AG04450 (cell line): ENCODE measurements at places on chromosomes 4 and X.

- DNase-seq = no peak
Observed at GRCh38 chrX:53324803-53325202, 43.4 kb upstream of the IQSEC2 start.

DNA sequence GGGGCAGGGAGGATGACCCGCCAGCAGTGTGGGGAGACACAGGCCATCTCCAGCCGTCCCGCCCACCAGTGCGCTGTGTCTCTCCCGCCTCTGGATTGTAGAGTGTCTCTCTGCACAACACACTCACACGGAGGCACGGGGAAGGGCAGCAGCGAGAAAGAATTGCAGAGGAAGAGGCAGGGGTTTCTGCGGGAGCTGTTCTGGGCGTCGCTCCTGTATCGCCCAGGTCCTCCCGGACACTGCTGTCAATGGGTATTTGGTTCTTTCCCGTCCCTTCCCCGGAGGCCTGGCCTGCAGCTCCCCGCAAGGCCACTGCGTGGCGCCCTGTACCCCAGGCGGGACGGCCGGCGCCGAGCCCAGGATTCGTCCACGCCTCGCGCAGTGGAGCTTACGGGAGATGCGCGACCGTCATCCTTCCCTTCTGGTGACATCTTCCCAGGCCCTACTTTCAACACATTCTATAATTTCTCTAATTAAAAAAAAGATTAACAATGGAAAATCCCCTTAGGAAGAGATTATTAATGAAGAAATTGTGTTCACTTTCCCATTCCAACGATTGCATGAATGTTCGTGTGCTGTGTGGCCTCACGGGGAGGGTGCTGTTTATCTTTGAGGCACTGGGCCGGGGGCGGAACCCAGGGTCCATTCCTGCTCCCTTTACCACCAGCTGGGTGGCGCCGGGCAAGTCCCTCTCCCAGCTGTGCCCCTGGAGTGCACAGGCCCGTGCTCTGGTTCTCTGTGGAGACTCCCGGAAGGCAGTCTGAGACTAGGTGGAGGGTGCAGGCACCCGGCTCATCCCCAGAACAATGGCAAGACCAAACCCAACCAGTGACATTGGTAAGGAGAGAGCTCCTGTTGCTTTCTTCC, 95.7 kb downstream of the CPZ start:
- no peak for DNase-seq

GRCh38 chr4:176335421-176335820, 15.7 kb downstream of the SPCS3 start:
- DNase-seq = peak; percentile 32

DNA sequence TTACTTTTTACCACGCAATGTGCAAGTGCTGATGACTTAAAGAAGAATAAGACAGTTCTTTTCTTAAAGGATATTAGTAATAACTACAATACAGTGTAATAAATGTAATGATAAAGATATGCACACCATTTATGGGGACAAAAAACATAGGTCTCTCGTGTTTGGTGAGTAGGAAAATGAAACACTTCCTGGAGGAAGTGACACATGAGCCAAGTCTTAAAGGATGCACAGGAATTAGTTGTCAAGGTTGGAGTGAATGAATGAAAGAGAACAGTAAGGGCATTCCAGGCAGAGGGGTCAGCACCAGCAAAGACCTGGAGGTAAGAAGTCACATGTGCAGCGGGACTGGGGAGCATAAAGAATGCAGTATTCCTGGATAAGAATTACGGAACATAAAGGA, 112.7 kb downstream of the SH3RF1 start:
- no peak for DNase-seq

- no peak for DNase-seq
Observed at GRCh38 chr4:101306764-101307615, 40.3 kb downstream of the PPP3CA start.

DNA sequence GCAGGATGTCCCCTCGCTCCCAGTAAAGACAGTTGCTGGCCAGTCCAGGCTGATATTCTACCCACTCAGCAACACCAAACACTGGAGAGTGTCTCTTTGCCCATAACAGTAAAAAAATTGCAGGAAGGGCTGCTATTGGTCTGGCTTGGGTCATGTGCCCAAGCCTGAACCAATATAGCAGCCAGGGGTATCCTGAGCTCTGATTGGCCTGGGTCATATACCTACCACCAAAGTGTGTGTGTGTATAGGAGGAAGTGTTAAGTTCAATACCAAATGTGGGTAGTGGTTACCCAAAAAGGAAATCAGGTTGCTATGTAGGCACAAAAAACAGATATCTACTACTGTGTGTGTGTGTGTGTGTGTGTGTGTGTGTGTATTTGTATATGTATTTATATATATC, 373.2 kb downstream of the BCOR start:
- no peak for DNase-seq

DNA sequence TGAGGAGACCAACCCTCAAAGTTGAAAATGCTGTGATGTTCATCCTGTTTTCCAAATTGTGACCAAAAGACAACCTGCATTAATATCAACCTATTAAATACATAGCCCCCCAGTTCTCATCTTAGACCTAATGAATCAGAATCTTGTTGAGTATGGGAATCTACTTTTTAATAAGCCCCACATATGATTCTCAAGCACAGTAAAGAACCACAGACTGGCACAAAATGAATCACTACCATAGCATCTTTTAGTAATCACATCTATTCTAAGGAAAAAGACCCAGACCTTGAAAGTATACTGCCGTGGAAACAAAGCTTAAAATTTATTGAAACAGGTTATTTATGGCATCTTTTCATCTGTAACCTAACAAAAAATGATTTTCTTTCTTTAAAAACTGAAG, 152.9 kb downstream of the STPG2 start:
- no peak for DNase-seq

DNA sequence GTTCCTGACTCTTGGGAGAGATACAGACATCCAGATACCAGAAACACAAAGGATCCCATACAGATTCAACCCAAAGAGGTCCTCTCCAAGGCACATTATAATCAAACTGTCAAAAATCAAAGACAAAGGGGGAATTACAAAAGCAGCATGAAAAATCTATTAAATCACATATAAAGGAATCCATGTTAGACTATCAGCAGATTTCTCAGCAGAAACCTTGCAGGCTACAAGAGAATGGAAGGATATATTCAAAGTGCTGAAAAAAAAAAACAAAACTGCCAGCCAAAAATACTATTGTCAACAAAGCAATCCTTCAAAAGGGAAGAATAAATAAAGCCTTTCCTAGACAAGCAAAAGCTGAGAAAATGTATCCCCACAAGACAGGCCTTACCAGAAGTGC, 14.8 kb upstream of the ADGRL3 start:
- no peak for DNase-seq

DNA sequence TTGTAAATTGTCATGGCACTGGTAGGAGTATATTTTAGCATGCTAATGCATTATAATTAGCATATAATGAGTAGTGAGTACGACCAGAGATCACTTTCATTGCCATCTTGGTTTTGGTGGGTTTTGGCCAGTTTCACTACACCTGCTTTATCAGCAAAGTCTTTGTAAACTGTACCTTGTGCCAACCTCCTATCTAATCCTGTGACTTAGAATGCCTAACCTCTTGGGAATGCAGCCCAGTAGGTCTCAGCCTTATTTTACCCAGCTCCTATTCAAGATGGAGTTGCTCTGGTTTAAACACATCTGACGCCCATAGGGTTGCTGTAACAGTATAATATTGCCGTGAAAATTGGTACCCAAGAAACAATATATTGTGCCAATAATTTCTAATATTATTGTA, 159.4 kb downstream of the MAGEB5 start:
- DNase-seq = no peak

- DNase-seq = no peak
Observed at GRCh38 chrX:56572975-56573374, 9.5 kb downstream of the UBQLN2 start.

DNA sequence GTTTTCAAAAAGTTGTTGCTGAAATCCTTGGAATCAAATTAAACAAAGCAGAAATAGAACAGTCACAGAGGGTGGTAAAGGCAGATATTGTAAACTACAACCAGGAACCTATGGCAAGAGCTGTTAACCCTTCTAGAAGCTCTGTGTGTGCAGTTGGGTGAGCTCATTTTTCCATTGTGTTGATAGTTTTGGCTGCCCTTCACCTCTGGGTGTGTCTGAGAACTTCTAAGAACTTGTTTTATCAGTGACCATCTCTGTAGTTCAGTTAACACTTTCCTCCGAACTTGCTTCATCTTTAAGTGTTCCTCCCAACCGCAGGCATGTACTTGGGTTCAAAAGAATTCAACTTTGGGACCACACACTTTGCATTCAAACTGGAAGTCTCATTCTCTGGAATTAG, 32.7 kb downstream of the RBMX start:
- DNase-seq = no peak

- no peak for DNase-seq
Observed at GRCh38 chrX:45110494-45110893, 90.2 kb downstream of the DIPK2B start.

GRCh38 chrX:133892337-133892736, 93.1 kb downstream of the GPC3 start:
- DNase-seq = no peak

GRCh38 chr4:140861359-140862176, 105.4 kb upstream of the TBC1D9 start:
- DNase-seq = peak; percentile 80

- DNase-seq = no peak
Observed at GRCh38 chr4:182845618-182846017, 71.6 kb downstream of the DCTD start.

DNA sequence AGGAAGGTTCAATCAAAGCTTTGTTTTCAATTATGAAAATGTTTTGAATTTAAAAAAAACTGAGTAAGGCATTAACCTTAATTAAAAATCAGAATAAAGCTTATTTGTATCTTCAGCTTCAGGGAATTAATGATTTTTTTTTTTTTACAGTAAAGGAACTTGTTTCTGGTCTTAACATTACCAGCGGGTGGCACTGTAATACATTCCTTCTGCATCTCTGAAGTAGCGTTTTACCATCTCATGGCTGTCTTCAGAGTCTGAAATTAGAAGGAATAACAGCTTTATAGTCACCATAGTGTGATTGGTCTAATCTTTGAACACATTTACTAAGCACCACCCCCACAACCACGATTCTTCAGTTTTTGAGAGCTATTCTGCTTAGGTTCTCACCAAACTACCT, 102.6 kb downstream of the IL1RAPL2 start:
- DNase-seq = no peak

GRCh38 chr4:140874056-140874455, 117.9 kb upstream of the TBC1D9 start:
- no peak for DNase-seq

GRCh38 chr4:91359041-91360031, 944.4 kb upstream of the GRID2 start:
- no peak for DNase-seq

GRCh38 chrX:3529466-3530010, 183.1 kb upstream of the MXRA5 start:
- DNase-seq = no peak

DNA sequence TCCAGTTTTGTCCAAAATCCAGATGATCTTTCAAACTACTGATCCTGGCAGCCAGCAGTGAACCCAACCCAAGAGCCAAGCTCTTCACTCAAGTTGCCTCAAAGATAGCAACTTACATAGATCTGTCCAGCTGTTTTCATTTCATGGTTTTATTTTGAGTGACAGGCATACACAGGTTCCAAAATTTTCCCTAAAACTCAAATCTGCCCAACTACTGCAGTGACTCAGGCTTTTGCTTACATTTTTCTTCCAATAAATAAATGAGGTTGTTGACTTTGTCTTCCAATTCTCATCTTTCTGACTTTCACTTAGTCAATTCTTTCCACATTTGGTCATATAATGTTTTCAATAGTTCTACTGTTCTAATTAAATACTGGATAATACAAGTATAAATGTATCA, 158.8 kb downstream of the TECRL start:
- no peak for DNase-seq

DNA sequence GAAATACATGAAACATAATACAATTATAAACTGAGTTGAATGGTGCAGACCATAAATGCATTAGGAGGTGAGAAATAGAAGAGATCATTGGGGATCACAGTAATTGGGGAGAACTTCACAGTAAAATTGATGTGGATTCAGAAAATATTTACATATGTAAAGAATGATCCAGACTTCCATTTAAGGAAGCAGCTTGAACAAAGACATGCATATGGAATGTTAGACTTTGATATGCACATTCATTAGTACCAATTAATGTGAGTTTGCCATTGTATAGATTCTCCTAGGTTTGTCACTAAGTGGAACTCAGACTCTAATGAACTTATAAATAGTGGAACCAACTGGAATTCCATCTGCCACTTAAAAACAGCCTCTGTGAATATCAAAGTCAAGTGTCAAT, 235.6 kb downstream of the PARM1 start:
- no peak for DNase-seq

DNA sequence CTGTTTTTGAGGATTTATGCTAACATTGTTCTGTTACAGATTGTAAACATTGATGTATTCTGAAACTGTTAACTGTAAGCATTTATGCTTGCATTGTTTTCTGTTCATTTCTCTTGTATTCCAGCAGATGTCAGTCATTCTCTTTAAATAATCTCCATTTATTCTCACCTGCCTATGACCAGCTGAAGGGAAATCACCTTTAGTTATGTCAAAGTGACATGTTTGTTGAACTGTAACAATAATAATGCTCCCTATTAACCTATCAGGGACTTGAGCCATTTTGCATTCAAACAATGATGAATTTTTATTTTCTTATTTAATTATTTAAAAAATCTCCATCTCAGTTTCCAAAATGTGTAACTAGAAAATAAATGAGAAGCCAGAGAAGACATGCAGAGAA, 58.0 kb downstream of the SPCS3 start:
- DNase-seq = no peak

DNA sequence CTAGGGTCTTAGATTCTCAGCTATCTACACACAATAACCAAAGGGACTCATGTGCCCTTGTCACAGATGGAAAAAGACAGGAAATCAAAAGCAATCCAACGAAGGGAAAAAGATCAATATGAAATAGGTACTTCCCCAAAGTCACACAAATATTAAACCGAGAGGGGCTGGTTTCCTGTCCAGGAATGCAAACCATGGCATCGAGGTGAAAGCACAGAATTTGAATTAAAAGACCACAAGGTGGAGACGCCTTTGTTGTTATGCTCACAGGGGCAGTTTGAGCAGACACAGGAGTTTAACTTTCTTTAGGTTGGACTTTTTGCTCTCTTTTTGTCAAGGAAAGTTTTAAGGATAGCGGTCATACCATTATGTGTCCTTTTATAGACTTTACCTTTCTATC, 14.3 kb downstream of the H2BW1 start:
- no peak for DNase-seq

GRCh38 chr4:7210824-7211223, 18.5 kb downstream of the SORCS2 start:
- DNase-seq = peak; percentile 46
